ENCODE measurements at places on chromosomes 7 and 10. TPM values are rescaled to one million over a fixed set of nuclear protein-coding genes. Genes with fewer than 3 reads are reported as not detected.

DNA sequence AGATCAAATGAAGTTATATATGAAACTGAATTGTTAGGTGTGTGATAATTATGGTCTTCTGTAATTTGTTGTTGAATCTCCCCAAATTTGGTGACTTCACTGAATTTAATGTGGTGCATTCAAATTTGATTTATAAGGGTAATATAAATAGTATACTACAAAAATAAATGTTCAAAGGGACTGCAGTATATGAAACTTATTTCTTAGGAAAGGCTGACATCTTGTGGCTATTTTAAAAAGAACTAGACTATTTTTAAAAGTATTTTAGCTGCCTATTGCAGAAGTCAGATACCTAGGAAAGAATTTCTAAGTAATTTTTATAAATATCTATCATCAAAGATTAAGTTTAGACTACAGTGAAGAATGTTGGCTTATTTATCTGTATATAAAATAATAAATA, 36.6 kb downstream of the ATRNL1 start:
- no peaks in the 10 kb centered on the region for H3K36me3 ChIP-seq
- H3K27ac ChIP-seq: no peak overlapping the region
- H3K27me3 ChIP-seq: no peaks in the 10 kb centered on the region
- no peaks in the 10 kb centered on the region for H3K4me1 ChIP-seq
- peak; percentile 20 for DNase-seq

DNA sequence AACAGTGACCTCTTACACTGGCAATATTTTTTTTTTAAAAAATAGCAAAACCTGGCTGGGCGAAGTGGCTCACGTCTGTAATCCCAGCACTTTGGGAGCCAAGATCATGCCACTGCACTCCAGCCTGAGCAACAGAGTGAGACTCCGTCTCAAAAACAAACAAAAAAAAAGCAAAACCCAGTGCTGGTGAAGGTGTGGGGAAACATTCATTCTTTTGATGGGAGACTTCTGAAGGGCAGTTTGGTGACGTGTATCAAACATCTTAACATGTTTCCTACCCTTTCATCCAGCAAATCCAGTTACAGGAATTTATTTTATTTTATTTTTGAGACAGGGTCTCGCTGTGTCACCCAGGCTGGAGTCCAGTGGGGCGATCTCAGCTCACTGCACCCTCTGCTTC, 58.0 kb downstream of the CHST3 start:
- peaks cover 3% of the 10 kb centered on the region for H3K4me1 ChIP-seq
- DNase-seq: no peak
- no peak overlapping the region for H3K4me3 ChIP-seq

DNA sequence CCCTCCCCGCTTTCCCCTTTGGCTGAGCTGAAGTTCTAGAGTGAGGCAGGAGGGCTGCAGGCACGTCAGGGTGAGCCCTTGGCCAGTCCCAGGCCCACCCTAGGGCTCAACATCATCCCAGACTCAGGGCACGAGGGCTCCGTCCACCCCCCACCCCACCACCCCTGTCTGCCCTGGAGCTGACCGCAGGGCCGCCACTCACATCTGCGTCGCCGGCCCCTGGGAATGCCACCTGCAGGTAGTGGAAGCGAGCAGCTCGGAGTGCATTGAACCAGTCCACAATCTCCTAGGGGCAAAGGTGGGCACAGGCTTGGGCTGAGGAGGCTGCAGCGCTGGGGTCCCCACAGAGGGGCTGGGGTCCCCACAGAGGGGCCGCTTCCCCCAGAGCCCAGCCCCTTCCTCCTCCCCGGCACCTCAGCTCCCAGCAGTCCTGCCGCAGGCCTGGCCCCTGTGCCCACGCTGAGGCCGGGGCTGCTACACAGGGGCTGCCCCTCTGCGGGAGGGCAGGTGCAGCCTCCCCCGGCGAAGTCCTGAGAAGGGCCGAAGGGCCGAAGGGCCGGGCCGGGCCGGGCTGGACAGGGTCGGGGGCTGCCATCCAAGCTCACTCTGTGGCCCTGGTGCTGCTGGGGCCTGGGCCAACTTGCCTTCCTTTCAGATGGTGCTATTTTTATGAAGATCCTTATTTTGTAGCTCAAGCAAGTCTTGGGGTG, 24.1 kb downstream of the GET4 start:
- peaks cover 17% of the 10 kb centered on the region for H3K4me1 ChIP-seq
- H3K36me3 ChIP-seq: peaks cover 3% of the 10 kb centered on the region
- no peak overlapping the region for H3K27ac ChIP-seq

GRCh38 chr10:13788320-13788600, 201.5 kb downstream of the PRPF18 start:
- H3K27me3 ChIP-seq: no peaks in the 10 kb centered on the region
- DNase-seq: no peak
- H3K27ac ChIP-seq: no peak overlapping the region
- no peaks in the 10 kb centered on the region for H3K4me1 ChIP-seq

GRCh38 chr7:24715661-24716479, 41.4 kb downstream of the GSDME start:
- no peaks in the 10 kb centered on the region for H3K27me3 ChIP-seq
- no peak overlapping the region for H3K4me3 ChIP-seq
- no peak overlapping the region for H3K27ac ChIP-seq
- no peaks in the 10 kb centered on the region for H3K36me3 ChIP-seq
- H3K4me1 ChIP-seq: no peaks in the 10 kb centered on the region

DNA sequence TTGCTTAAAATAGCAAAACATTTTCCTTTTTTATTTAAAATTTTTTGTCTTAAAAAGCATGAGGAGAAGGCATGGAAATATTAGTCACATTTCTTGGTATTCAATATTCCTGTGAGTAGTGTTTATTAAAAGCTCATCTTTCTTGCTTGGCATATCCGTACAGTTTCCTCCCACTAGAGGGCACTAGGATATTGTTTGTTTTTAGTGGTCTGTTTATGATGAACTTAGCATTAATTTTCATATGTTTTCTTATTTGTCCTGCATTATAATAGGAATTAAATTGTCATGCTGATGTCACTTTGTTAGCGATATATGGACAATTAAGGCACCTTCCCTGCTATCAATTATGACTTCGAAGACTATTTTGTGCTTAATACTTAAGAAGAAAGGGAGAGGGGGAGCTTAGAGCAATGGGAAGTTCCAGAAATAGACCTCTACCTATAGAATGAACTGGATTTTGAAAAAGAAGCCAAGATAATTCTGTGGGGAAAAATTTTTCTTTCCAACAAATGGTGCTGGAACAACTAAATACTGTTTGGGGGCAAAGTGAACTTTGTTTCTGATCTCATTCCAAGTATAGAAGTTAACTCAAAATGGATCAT, 91.0 kb upstream of the STRIP2 start:
- H3K4me1 ChIP-seq: no peaks in the 10 kb centered on the region
- H3K4me3 ChIP-seq: no peak overlapping the region
- no peaks in the 10 kb centered on the region for H3K36me3 ChIP-seq
- peak; percentile 58 for DNase-seq

- no peak overlapping the region for H3K4me3 ChIP-seq
- no peaks in the 10 kb centered on the region for H3K36me3 ChIP-seq
- no peaks in the 10 kb centered on the region for H3K4me1 ChIP-seq
Measured at GRCh38 chr10:59877191-59877671, 29.1 kb downstream of the CCDC6 start.

DNA sequence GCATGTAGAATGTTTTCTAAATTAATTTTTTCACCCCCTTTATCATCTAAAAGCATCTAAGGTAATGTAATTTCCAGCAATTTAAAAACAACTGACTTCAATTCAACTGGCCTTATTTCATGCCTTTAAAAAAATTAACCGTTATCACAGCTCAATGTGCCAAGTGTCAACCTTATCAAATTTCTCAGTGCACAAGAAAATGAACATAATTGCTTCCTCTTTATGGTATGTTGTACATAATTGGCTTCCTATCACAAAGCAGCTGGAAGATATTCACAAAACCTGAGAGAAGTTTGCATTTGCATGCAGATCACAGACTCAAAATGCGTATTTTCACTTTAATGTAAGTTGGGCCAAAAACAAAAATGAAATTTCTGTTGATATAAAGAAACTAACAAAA, 966.4 kb downstream of the GRM8 start:
- DNase-seq: no peak
- H3K27me3 ChIP-seq: no peaks in the 10 kb centered on the region
- H3K4me1 ChIP-seq: no peaks in the 10 kb centered on the region
- no peak overlapping the region for H3K27ac ChIP-seq

GRCh38 chr10:42988517-42989395, 88.1 kb upstream of the RET start:
- H3K27me3 ChIP-seq: no peaks in the 10 kb centered on the region
- H3K36me3 ChIP-seq: no peaks in the 10 kb centered on the region
- H3K4me3 ChIP-seq: no peak overlapping the region
- no peak overlapping the region for H3K27ac ChIP-seq

- H3K4me1 ChIP-seq: no peaks in the 10 kb centered on the region
- H3K27me3 ChIP-seq: no peaks in the 10 kb centered on the region
- no peak for DNase-seq
- H3K36me3 ChIP-seq: no peaks in the 10 kb centered on the region
Measured at GRCh38 chr7:96484091-96484490, 162.2 kb upstream of the SLC25A13 start.

GRCh38 chr10:72085864-72086465, 2.4 kb downstream of the SPOCK2 start:
- no peak overlapping the region for H3K27ac ChIP-seq
- no peak for DNase-seq

GRCh38 chr7:20797462-20798080, 10.9 kb upstream of the SP8 start:
- no peak for DNase-seq
- H3K4me1 ChIP-seq: no peaks in the 10 kb centered on the region
- peak overlapping the region; percentile 48 for H3K4me3 ChIP-seq
- no peaks in the 10 kb centered on the region for H3K36me3 ChIP-seq
- H3K27ac ChIP-seq: no peak overlapping the region

GRCh38 chr7:130180571-130181262, 24.5 kb downstream of the TMEM209 start:
- H3K4me3 ChIP-seq: no peak overlapping the region
- no peak overlapping the region for H3K27ac ChIP-seq
- no peaks in the 10 kb centered on the region for H3K27me3 ChIP-seq

GRCh38 chr7:51467384-51468017, 150.9 kb upstream of the COBL start:
- no peak overlapping the region for H3K27ac ChIP-seq
- no peaks in the 10 kb centered on the region for H3K4me1 ChIP-seq
- DNase-seq: no peak
- H3K36me3 ChIP-seq: no peaks in the 10 kb centered on the region
- H3K27me3 ChIP-seq: no peaks in the 10 kb centered on the region
- H3K4me3 ChIP-seq: no peak overlapping the region

DNA sequence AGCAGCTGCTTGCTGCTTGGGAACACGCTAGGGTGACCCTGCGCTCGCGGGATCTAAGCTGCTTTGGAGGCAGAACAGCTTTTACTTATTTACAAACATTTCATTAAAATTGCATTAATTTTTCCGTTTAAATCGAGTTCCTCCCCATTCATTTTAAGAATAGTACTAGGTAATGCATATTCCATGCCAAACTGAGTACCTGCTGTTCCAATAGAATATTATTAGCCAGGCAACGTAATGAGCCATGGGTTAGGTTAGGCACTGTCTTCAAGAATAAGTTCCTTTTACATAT, 860 bp downstream of the EXOC6 start:
- peak overlapping the region; percentile 55 for H3K27ac ChIP-seq
- peaks cover 16% of the 10 kb centered on the region for H3K4me1 ChIP-seq
- no peaks in the 10 kb centered on the region for H3K36me3 ChIP-seq
- no peak for DNase-seq
- H3K4me3 ChIP-seq: peak overlapping the region; percentile 78

DNA sequence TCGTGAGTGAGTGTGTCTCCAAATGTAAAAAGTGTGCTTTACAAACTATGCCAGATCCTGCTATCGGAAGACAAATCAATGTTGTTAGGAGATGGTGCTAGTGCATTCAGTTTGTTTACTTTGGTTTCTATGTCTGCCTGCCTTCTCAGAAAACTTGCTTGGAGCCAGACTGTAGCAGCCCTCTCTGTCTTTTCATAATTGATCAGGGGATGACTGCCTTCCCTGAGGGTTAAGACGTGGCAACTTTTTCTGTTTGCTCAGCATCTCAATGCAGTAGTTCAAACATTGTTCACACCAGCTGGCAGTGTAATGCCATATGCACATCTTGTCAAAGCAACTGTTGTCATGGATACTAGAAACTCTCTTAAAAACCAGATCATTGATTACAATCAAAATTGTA, 118.5 kb downstream of the FOXP2 start:
- H3K4me3 ChIP-seq: no peak overlapping the region
- H3K4me1 ChIP-seq: no peaks in the 10 kb centered on the region
- no peaks in the 10 kb centered on the region for H3K27me3 ChIP-seq
- DNase-seq: no peak
- 0 out of 2 replicates have a peak overlapping the region, but pooled peaks have one; percentile 7 for H3K27ac ChIP-seq

- H3K36me3 ChIP-seq: no peaks in the 10 kb centered on the region
- H3K4me3 ChIP-seq: no peak overlapping the region
Measured at GRCh38 chr10:114271075-114271778, 32.2 kb downstream of the VWA2 start.

GRCh38 chr7:50821457-50822008, 38.8 kb upstream of the GRB10 start:
- no peaks in the 10 kb centered on the region for H3K27me3 ChIP-seq
- H3K4me1 ChIP-seq: no peaks in the 10 kb centered on the region
- DNase-seq: peak; percentile 70
- H3K27ac ChIP-seq: no peak overlapping the region
- no peak overlapping the region for H3K4me3 ChIP-seq
- no peaks in the 10 kb centered on the region for H3K36me3 ChIP-seq

DNA sequence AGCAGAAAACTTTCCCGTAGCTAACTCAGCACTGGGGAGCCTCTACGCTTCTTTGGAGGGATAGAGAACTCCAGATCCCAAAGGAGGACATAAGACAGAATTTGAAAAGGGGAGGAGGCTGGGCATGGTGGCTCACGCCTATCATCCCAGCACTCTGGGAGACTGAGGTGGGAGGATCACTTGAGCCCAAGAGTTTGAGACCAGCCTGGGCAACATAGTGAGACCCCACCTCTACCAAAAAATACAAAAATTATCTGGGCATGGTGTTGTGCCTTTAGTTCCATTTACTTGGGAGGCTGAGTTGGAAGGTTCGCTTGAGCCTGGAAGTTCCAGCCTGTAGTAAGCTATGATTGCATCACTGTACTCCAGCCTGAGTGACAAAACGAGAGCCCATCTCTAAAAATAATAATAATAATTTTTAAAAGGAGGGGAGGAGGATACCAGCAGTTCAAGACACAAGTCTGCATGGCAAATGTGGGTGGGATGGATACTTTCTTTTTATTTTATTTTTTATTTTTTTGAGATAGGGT, 165.9 kb upstream of the SH2B2 start:
- H3K27ac ChIP-seq: no peak overlapping the region
- H3K4me3 ChIP-seq: no peak overlapping the region

ITGB8 gene
- 4.9 TPM for total RNA-seq

AQP1 gene
- total RNA-seq: 0.57 TPM

WASL gene
- total RNA-seq: 29.6 TPM

ZNF239 gene
- 18.5 TPM for total RNA-seq

TUBAL3 gene
- total RNA-seq: not detected

POMZP3 gene
- 21.8 TPM for total RNA-seq

CTAGE6 gene
- not detected for total RNA-seq

FRMPD2 gene
- total RNA-seq: not detected

POLD2 gene
- 195 TPM for total RNA-seq

GPR15LG gene
- 0.41 TPM for total RNA-seq

Measured in Panc1 (cell line).